Stimulated activated CD4-positive, alpha-beta T cell treated with anti-CD3 and anti-CD28 coated beads, Interleukin-1b, Interleukin-23, amount 100 ng/mL, for 4 hours (primary cell): ENCODE measurements at places on chromosomes 12 and 14.

DNA sequence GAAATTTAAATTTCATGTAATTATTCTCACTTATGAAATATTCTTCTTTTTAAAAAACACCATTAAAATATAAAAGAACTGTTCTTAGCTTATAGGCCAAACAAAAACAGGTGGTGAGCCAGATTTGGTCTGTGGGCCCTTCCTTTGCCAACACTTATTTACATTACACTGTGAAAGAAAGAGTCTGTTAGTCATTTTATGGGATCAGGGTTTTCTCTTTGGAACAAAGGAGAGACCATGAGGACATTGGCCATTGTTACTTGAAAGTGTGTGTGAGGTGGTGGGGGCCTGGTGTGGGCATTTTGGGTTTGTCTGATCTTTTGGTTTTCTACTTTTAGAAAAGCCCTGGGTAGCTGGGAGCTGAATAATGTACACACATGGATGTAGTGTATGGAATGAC is 62.7 kb downstream of the TTC6 start:
- no peak for DNase-seq

- DNase-seq: no peak
Measured at GRCh38 chr14:85508863-85509262, 21.1 kb upstream of the FLRT2 start.

DNA sequence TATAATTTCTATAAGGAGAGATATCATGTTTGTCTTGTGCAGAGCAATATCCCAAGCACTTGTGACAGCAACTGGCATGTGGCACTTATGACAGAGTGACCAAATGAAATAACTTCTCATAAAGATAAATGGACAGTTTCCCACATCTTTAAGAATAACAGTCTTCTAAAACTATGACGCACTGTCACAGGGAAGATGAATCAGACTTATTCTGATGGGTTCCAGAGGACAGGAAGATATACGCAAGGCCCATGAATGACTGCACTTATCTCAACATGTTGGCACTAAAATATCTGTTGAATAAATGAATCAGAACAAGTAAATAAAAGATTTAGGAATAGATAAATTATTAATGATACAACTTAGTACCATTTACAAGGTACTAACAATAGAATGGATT is 465.8 kb upstream of the SYT1 start:
- DNase-seq: no peak

DNA sequence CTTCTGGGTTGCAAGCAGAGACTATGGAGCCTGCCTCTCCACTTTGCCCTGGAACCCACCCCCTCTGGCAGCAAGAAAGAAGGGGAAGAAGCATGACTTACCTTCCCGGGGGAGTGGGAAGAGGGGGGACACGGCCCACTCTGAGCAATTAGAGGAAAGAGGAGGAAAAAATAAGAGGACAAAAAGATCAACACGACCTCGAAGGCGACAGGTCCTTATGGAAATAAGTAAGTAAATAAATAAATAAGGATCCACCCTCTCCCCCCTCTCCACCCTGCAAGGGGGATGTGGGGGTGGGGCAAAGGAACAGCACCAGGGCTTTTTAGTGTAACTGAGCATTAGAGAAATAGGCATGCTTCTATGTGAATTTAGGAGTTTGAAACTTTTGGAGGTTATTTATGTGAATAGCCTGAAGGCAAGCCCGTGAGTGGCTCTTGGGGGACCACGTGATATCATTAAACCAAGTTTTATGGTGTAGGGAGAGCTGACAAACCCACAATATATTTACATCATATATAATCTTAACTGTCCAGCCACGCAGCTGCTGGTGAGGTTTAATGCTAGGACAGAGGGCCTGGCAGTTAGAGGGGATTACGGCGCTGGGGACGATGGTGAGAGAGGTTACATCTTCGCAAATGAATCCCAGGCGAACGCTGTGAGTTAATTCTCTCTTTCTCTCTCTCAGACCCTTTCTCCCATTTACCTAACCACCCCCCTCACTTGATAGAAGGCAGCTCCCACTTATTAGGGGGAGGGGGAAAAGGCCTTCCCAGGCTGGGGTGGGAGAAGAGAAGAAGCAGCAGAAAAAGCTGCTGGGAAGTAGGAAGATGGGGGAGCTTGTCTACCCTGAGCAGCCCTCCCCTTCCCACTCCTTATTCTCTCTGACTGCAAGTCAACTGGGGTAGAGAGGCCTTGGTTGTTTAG is 4.8 kb downstream of the HOXC5 start:
- DNase-seq: no peak

DNA sequence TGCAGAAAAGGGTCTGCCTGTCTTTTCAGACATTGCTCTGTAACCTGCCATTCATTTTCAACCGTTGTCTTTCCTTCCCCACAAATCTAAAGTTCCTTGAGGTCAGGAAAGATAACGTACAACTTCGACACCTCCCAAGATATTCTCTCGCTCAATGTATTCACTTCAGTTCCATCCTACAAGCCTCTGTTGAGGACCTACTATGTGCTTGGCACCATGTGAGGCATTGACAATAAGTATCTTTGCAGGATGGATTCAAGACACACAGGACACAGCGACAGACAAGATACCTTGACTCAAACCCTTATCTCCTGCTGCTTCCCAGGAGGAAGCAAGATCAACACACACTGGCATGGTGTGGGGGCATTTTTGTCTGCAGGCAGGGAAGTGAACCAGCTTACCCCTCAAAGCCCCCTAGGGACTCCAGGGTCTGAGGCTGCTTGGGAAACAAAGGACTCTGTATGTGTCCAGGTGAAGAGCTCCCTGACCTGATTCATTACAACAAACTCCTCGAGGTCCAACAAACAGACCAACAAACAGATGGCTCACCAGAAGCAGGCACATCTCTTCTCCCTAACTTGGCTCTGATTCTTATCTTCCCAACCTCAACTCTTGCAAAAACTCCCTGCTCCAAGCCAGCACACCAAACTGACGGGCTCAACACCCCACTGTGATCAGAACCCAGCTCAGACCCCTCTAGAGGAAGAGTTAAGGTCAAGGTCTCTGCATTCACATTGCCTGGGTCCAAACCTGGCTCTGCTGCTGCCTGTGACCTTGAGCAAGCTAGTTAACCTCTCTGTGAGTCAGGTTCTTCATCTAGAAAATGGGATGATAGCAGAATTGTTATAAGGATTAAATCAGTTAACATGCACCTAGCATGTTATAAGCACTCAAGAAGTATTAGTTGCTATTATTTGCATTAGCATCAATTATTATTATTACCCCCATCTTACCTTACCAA is 6.3 kb downstream of the NUAK1 start:
- no peak for DNase-seq

DNA sequence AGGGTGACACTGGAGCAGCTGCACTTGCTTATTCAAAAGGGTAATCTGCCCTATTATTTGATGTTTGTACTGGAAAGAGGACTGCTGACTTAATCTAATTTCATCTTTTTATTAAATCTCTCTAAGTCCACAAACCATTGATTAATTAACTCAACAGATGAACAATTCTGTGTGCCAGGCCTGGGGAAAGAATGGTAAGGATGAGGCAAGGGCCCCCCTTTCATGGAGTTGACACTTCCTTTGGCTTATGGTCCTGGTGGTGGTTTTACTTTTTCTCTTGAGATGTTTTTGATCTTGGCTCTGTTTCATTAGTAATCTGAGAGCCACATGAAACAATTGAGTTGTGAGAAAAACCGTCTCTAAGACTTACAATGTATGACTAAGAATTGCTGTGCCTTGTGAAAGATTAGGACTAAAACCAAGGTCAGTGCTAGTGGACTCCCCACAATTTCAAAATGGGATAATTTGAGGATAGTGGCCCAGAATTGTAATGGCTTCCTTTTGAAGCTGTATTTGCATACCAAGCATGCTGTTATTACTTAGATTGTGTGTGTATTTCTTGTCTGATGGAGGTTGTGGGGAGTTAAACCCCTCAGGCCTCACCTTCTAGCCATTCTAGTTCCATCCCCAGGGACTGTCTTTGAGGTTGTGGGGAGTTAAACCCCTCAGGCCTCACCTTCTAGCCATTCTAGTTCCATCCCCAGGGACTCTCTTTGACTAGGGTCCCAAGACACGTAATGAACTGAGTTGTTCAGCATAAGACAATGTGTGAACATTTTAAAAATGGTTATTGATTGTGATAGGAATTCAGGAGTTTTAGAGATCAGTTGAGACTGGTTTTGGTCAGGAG is 52.5 kb upstream of the EVL start:
- DNase-seq: no peak

DNA sequence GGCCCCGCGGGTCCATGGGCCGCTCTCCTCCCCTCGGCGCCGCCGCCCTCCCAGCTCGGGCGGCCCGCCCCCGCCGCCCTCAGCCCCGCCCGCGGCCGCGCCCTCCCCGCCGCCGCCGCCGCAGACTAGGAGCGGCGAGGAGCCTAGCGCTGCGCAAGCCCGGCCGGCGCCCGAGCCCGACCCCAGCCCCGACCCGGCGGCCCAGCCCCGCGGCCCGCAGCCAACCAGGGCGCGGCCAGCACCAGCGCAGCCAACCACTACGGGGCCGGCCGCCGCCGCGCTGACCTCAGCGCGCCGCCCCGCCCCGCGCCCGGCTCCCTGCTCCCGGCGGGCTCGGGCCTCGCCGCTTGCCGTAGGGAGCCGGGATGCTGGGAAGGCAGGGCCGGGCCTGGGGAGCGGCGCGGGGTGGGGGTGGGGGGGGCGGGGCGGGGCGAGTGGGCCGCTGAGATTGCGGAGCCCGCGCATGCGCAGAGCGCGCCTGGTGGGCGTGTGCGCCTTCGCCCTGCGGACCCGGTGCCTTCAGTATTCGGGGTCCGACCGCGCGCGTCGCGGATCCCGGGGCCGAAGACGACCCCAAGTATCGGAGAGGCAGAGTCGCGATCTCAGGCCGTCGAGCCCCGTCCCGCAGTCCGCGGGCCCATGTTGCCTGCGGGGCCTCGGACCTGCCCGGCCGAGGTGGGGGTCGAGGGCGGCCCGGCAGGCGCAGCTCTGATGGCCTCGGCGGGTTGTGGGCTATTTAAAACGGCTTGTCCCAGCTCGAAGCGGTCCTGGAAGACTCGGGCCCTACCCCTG is at the start of gene CDC42BPB:
TSS of gene CDC42BPB (minus strand) at position 178 of the 792 bp plus-strand sequence. CDS start 376 bp downstream, outside the sequence.
- DNase-seq: peak; percentile 28

GRCh38 chr14:78763746-78764145 is 593.6 kb downstream of the NRXN3 start:
- no peak for DNase-seq
